ENCODE measurements at places on chromosomes 13 and 19.

DNA sequence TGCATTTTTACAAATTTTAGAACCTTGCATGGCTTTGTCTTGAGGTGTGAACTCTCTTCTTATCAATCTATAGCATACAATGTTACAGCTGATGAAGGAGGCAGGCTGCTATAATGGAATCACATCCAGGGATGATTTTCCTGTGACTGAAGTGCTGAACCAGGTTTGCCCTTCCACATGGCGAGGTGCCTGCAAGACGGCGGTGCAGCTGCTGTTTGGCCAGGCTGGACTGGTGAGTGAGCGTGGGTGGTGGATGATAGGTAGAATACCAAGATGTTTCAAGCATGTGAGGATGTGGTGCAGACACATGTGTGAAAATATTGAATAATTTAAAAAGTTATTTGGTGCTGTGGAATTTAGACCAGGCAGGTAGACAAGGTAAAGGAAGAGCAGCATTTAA is 34.9 kb upstream of the GPI start:
- no peak for DNase-seq

DNA sequence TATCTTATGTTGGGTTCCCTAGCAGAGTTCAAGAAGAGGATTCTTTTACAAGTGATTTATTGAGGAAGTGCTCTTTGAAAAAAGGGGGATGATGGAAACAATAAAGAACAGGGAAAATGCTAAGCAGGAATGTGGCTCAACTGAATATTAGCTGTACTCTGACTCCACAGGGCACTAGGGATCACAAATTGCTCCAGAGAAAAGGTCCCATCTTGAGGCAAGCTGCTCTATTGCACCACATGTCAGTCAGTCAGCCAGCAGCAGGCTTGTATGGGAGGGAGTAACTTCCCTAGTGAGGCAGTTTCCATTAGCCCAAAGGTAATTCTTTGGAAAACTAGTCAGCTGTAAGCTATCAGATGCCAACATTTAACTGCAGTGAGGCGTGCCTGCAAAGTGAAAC is 73.3 kb upstream of the FNDC3A start:
- DNase-seq = no peak

DNA sequence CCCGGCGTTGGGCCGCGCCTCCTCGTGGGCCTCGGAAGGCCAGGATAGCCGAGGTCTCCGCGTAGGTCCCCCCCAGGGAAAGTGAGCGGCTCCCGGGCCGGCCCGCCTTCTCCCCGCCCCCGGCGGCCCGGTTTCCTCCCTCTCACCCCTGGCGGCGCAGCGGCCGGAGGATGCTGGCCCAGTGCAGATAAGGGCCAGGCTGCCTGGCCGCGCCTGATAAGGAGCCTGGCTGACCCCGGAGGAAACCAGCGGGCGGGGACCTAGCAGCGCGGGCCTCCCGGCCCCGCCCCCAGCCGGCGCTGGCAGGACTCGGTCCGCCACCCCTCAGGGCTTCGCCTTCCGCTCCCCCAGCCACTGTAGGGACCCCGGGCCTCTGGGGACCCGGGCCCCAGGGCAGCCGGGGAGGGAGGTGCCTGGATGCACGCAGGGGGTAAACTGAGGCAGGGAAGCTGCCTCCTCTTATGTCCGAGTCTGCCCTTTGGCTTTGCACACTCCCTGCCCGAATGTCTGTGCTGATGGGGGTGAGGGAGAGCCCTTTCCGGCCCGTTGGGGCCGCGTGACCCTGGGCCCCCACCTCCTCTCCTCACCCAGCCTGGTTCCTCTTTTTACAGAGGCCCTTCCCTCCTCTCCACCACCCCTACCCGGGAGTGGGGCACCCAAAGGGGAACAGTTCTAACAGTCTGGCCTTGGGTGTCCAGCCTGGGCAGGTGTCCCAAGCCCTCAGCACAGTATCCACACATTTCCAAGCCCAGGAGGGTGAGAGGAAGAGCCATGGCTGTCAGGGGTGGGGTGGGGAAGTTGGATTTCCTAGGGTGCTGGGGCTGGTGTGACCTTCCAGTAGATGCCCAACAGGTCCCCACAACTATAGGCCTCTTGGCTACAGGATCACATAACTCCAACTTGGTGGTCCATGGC is at the start of gene LYL1:
LYL1 (minus strand) TSS at position 193 of the 915 bp plus-strand sequence. CDS start 1,687 bp downstream, outside the sequence.
- DNase-seq = peak; percentile 74

GRCh38 chr19:31970027-31970461 is 375.4 kb upstream of the ZNF507 start:
- DNase-seq = no peak

GRCh38 chr19:2151339-2152229 is at the start of gene AP3D1:
TSS of gene AP3D1 (minus strand) at chr19:2151566. CDS start at chr19:2151334, 232 bp downstream.
- peak; percentile 100 for DNase-seq

DNA sequence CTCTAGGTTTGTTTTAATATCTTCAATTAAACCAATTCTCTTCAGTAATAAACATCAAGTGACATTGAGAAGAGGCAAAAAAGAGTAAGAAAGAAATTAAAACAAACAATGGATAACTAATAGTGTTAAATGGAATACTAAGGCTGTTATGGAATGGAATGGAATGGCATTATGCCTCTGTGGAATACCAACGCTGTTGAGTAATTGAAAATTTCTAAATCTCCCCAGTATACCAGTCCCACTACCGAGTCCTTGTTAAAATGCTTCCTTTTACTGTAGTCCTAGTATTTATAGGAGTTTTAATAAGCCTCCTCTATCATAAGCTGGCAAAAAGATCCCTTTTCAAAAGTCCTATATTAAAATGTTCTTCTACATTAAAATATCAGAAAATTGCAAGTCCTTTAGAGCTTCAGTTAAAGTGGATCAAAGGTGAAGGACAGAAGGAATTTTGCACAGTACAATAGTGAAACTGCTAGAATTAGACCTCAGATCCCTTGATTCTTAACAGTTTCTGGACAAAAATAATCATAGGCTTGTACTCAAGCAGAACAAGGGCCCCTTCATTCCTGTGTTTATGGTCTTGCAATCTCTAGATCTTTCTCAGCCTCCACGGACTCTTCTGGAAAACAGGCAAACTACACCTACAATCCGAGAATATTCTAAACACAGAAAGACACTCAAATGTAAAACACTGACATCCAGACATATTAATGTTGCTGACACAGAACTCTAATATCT is 128.2 kb downstream of the PCDH9 start:
- DNase-seq = no peak

- no peak for DNase-seq
These were observed 13.2 kb downstream of the DNAJC15 start for GRCh38 chr13:43036351-43037250.

DNA sequence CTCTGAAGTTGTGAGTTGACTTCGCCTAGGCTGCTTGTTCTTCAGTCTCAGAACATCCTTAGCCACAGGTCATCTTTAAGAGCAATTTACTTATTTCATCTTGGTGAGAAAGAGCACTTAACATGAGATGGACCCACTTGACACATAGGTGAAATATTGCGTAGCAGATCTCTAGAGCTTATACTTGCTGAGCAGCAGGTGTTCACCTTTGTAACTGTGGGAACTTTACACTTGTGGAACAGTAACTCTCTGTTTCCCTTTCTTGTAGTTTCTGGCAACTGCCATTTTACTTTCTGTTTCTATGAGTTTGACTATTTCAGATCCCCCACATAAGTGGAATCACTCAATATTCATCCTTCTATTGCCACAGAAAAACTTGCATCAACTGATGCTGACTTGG is 95.7 kb downstream of the SLC10A2 start:
- no peak for DNase-seq

DNA sequence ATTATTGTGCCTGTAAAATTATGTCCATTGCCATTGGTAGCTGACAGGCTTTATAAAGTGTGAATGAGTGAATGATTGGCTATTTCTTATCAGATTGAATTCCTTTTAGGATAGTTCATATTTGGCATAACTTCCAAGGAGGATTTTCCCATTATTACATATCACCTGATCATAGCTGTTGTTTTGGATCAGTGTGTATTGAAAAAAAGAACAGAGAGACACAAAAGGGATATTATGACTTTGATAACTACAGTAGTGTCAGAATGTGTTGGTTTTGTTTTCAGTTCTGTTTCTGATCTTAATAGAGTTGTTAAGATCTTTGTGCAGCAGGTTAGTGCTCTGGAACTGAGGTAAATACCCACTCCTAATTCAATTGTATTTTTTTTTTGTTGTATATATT is 103.8 kb downstream of the LRCH1 start:
- DNase-seq = no peak

- DNase-seq = peak; percentile 71
These were observed 21.9 kb upstream of the SLC35E1 start for GRCh38 chr19:16594131-16594586.

GRCh38 chr13:60662595-60662994 is 265.6 kb downstream of the TDRD3 start:
- no peak for DNase-seq

DNA sequence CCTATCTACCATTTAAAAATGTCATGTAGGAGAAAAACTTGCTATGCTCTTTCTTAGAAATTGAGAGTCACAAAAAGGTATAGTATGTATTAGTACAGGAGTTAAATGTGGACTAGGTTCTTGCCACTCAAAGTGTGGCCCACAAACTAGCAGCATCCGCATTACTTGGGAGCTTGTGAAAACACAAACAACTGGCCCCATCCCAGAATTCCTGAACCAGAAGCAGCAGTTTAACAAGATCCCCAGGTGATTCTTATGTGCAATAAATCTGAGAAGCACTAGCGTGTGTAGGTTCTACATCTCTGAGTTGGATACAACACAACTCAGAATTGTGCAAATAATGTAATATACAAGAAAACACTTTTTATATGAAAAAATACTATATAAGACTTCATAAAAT is 325.9 kb downstream of the DCT start:
- no peak for DNase-seq
